Activated naive CD4-positive, alpha-beta T cell treated with anti-CD3 and anti-CD28 coated beads for 36 hours (primary cell): ENCODE measurements at places on chromosomes 6 and 20.

DNA sequence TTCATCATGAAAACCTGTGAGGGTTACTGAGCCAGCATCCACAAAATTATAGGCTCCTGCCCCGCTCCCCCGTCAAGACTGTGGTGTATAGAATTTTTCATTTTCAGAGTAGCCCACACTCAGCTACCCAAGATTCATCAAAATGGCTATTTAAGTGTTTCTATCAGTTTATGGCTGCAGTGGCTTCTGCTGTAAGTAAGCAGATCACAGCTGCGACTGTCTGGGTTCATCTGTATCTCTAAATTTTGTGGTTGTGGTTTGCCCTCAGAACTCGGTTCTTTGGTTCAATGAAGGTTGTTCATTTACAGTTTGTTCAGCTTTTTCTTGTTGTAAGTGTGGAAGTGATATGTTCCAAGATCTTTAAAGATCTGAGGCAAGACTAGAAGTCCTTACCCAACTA lies 284.2 kb downstream of the DOK5 start:
- no peak for DNase-seq

GRCh38 chr6:108157981-108158525 lies 7.8 kb upstream of the NR2E1 start:
- DNase-seq: no peak

DNA sequence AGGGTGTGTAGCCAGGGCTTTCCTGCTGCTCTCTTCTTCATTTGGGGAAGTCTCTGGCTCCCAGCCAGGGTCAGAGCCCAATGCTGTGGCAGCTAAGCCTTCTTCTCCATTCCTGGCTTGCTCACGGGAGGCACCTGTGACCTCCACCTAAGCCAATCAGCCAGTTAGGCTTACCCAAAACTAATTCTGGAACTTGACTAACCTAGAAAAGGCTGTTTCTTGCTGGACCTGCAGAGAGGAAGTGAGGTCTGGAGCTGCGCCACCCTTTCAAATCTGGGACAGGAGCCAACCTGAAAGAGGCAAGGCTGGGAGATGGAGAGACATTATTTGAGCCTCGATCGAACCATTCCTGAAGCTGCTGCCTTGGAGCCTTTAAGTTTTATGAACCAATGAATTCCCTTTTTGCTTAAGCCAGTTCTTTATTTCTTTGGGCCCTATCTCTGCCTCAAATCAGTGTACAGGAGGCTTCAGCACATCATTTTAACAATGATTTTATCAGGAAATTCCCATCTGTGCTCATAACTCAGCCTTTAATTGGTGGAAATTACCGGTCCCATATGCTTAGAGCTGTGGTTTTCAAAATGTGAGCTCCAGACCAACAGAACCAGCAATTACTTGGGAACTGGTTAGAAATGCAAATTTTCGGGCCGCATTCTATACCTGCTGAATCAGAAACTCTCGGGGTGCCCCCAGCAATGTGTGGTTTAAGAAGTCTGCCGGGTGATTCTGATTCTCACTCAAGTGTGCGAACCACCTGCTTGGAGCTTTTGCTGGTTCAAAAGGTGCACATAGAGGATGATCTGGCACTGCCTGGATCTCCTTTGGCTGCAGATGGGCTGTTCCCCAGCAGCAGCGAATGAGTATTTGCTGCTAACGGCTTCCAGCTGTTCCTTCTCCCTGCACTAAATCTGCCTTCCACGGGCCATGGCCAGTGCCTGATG lies 97.4 kb upstream of the RNF24 start:
- DNase-seq: peak; percentile 37

DNA sequence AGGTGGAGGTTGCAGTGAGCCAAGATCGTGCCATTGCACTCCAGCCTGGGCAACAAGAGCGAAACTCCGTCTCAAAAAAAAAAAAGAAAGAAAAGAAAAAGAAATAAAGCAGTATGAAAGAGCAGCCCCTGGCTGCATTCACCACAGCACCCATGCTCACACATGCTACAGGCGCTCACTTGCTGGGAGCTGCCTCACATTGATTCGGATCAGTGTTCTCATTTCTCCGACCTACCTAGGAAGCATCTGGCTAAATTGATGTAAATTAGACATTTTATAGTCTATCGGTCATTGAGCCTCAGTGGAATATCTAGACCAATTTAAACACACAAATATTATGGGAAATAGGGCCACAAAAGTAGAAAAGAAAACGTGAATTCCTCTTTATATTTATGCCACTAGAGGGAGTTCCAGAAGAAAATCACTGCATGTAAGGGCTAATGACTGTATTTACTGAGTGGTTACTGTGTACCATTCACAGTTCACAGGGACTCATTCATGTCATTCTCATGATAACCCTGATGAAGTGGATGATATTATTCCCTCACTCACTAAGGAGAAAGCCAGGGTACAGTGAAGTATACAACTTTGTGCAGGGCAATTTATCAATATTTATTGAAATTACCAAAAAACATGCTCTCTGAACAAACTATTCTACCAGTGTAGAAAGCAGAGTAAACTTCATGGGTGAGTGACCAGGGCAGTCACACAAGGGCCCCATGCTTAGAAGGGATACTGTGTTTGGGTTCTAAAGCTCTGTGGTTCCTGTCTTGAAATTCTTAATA lies 5.3 kb upstream of the MOG start:
- no peak for DNase-seq

DNA sequence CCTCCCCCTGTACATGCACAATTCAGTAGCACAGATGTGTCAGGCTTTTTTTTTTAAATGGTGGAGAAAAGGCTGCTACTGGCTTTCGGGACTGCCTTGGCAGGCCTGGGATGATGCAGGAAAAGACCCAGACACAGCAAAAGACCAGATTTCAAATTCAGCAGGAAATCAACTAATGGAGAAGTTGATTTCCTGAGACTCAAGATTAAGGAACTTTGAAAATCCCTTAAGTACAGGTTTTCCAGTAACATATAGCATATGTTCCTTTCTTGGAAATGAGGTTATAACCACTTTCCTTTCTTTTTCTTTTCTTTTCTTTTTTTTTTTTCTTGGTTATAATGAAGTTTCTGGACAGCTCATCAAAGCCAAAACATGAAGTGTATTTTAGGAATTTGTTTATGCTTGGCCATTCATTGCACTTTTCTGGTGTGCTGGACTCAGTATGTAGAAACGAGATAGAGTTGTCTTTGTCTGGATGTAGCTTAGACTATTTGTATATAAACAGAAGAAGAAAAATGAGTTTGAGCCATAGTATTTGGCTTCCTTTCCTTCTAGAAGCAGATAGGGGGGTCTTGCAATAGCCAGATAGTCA lies 119.4 kb downstream of the SASH1 start:
- DNase-seq: no peak

DNA sequence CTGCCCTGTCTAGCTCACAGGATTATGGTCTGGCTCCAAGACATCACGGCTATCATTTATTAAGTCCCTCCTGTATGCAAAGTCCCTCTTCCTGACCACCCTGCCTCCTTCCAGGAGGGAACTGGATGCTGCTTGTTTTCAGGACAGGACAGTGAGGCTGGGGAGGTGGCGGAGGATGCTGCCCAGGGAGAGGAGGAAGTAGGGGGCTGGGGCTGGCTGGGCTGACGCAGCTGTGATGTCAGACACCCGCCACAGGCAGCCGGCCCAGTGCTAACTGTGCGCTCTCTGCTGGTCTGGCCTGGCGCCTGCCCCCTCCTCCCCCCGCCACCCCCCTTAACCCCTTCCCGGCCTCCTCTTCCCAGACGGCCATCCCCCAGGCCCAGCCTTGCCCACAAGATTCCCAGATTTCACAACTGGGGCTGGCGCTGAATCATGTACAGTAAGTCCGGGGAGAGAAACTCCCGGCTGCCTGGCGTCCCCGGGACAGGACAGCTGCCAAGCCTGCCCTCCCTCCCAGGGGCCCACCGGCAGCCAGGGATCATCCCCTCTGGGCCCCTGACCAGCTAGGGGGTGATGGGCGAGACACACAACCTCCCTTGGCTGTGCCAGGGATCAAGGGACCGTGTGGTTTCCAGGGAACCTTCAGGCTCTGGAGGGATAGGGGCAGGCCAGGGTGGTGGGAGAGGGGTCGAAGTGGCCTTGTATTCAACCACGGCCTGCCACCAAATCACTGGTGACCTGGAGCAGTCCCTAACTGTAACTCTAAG lies 118.1 kb downstream of the CEBPB start:
- DNase-seq: no peak

GRCh38 chr6:71083308-71083820 lies 126.5 kb upstream of the B3GAT2 start:
- no peak for DNase-seq

- DNase-seq: no peak
These were observed 55.1 kb upstream of the B3GAT2 start for GRCh38 chr6:71011871-71012371.

DNA sequence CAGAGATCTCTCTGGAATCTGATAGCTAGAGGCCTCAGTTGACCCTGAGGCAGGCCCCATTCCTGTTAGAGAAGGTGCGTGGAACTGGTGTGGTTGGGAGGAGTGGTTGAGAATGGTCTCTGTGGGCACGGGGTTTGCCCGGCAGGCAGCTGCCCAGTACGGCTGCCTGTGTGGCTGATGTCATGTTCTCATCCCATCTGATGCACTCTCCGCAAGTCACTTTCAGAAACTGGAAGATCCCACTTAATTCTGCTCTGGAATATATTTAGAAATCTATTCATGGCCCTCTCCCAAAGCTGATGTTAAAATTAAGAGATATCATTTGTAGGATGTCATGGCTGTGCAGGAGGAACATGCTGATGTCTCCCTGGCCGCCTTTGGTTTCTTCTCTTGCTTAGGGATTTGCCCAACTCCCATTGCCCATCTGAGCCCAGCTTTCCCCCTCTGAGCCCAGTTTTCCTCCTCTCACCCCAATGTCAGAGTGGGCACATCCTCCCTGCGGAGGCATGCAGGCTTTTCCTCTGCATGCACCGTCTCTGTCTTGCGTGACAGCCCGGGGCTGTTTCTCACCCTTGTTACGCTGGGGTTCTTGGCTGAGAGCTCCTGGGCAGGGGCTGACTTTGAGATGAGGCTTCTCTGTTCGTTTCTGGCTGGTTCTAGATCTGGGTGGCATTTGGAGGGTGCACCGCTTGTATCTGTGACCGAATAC lies 21.0 kb downstream of the PHACTR3 start:
- DNase-seq: no peak

DNA sequence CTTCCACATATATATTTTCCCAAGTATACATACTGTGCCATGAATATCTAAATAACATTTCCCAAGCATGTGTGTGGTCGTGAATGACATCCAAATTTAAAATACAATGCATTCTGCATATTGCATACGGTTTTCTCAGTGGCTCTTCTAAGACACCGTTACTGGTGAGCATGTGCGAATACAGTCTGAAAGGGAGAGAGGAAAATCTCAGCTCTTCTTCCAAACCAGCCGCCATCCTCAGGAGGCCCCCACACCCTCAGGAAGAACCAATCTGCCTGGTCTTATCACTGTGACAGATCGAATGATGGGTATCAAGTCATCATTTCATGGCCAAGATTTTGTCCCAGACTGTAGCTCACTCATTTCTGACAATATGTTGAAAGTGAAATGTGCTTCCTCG lies 50.7 kb downstream of the ADAT2 start:
- no peak for DNase-seq

GRCh38 chr6:50699051-50699775 lies 14.1 kb upstream of the TFAP2D start:
- no peak for DNase-seq

- no peak for DNase-seq
These were observed 79.4 kb upstream of the SCAF8 start for GRCh38 chr6:154653853-154654252.

GRCh38 chr20:53652859-53653517 lies 59.3 kb upstream of the ZNF217 start:
- DNase-seq: no peak

DNA sequence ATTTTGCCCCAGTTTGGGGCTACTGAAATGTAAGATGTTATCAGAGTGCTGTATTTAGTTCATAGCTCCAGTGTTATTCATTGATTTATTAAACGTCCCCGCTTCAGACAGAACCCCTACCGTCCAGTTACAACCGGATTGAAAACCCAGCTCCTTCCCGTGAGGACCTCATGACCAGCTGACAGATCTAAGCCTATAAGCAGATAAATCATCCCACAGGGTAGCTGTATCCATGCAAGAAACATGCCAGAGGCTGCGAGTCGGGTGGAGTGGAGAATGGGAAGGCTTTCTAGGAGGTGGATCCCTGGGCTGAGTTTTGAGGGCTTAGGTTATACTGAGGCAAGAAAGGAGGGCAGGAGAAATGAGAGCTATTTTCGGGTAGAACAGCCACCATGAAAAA lies 260.0 kb downstream of the ARID1B start:
- no peak for DNase-seq

DNA sequence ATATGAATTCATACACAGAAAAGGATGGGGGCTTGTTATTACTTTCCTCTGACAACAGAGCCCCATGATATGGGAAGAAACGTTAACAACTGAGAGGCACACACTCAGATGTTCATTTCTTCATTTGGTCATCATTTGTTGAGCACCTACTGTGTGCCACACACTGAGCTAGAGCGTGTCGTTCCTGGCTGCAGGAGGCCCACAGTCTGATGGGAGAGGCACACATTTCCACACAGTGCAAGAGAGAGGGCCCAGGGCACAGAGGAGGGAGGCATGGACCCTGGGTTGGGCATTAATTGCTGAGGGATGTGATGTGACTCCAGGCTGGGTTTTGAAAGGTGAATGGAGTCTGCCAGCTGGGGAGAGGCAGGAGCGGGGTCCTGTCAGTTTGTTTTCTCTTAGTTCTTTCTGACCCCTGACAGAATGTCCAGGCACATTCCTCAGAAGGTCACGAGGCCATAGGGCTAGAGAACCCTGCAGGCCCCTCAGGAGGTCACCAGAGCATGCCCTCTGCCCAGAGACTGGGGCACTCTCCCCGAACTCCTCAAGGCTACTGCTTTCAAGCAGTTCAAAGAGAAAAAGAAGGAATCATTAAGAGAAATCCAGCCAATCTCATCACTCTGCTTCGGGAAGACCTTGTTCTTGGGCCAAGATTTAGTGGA lies 216.2 kb downstream of the UST start:
- DNase-seq: no peak

- no peak for DNase-seq
These were observed 116.2 kb upstream of the PLCB4 start for GRCh38 chr20:8952721-8953120.

GRCh38 chr6:165092881-165093595 lies 216.4 kb downstream of the C6orf118 start:
- no peak for DNase-seq

DNA sequence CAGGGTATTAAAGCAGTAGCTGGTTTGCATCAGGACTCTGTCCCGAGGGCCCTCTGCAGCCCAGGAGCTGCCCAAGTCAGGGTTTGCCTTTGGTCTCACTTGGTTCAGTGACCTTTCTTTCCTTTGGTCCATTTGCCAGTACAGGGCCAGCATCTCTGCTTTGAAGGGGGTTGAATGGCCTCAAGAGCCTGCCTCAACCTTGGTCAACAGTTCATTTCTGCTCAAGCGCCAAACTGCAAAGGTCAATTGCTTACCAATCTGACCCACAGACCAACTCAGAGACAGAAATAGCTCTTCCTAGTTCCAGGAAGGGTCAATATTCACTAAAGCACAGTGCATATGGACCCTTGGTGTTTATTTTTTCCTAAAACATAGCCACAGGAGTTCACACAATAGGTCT lies 19.4 kb downstream of the VIP start:
- no peak for DNase-seq
